ENCODE measurements at places on chromosomes 4 and X.

DNA sequence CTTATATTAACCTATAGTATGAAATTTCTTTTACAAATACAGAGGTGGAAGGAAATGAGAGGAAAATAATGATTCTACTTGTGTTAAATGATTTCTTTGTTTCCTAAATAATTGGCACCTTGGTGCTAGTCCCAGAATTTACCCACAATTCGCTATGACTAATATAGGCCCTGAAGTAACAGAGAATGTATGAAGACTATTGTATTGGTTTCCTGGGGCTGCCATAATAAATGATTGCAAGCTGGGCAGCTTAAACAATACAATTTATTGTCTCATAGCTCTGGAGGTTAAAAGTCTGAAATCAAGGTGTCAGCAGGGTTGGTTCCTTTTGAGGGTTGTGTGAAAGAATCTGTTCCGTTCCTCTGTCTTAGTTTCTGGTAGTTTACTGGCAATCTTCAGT is 74.8 kb upstream of the GPRIN3 start:
- no peak for DNase-seq

DNA sequence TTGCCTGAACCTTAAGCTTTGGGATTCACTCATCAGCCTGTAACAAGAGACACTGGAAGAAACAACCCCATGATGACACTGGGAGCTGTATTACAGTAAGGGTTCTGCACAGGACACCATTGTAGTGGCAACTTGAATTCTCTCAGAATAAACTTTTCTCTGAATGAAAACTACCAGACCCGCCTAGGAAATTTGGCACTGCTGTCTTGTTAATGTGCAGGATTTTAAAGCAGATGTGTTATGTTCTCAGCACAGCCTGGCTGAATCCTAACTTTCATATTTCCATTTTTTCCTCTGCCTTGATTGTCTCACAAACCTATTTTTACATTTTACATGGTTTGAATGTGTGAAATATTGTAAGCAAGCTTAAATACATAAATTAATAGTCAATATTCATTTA is 253.6 kb downstream of the UNC5C start:
- no peak for DNase-seq

DNA sequence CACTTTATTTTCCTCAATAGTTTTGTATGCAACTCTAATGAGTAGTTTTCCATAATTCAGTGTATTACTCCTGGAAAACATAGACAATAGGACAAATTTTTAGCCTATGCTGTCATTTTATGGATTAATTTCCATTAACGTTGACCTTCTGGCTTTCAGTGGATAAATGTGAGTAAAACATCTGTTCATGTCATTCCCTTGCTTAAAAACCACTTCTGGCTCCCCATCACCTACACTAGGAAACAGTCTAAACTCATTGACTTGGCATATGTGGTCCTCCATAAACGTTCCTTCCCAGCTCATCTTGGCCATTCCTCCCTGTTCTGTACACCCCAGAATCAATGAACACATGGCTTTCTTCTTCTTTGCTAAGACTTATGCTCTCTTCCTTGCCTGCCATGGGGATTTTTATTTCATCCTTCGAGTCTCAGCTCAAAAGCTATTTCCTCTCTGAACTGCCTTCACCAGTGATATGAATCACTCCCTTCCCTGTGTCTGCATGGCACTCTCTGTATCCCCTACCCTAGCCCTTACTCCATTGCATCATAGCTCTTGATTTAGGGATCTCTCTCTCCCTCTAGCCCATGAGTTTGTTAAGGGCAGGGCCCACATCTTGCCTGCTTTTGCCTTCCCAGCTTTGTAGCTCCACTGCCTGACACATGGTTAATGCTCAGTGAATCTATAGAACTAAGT is 34.8 kb downstream of the DOCK11 start:
- no peak for DNase-seq

DNA sequence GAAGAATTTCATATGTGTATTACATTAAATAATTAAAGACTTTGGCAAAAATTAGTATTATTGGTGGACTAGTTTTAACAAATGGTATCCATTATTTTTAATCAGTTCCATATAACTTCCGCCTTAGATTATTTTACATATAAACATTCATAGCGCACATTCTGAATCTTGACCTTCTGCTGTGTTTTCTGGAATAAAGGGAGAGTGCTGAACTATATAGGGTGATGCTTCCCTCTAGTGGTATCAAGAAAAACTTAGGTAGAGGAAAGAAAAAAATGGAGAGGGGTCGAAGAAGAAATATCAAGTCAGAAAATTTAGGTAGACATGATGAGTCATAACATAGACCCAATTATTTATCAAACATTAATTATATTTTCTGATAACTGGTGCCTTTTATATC is 155.6 kb upstream of the PACRGL start:
- DNase-seq: peak; percentile 15

DNA sequence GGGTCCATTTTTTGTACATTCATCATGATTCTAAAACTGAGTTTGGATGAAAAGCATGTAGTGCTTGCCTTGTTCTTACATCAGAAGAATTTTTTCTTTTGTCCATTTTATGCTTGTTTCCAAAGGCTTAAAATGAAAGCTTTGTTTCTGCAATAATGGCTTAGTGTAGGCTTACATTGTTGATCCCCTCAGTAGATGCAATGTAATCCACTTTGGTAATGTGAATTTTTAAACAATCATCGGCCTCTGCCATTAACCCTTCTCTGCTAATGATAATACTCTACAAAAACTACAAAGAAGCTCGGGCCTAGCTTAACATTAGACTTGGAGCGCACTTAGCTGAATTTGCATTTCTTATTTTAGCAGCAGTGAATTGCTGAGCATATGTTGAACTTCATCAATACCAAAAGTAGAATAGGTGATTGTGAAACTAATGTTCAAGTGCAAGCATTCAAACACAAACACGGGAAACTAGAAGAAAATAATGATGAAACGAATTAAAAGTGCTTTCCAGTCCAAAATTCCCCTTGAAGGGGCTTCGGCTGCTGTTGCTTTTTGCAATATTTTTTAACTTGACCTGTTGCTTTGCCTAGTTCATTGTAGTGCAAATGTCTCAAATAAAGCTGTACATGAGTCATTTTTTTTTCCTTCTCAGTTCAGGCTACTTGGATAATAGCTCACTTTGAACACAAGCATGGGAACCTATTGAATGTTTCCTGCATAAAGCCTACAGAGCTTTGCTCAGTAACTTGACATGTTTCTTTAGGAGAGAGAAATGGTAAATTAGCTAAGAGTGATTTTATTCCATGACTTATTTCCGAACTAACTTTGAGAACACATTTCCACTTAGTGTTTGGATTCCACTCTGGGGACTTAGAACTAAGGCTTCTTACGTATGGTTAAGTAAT is 66.5 kb downstream of the SLIT2 start:
- no peak for DNase-seq

GRCh38 chr4:145333786-145334185 is 147.9 kb upstream of the SMAD1 start:
- DNase-seq: no peak

DNA sequence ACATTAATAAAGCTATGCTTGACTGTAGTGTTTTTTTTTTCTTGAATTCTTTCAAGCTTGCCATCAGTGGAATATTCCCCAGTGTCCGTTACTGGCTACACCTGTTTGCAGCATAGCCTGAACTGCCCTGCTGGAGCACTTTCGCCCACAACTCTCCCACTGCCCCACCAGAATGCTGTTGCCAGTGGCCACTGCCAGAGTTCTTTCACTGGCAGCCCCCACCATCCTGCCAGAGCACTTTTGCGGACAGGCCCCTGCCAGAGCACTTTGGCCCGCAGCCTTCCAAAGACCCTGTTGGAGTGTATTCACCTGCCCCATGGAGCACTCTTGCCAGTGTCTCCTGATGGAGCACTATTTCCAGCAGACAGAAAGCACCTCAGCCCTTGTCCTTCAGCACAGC is 452.3 kb upstream of the GRID2 start:
- DNase-seq: no peak

- DNase-seq: no peak
Observed at GRCh38 chr4:53763813-53764597, 172.7 kb upstream of the LNX1 start.

- DNase-seq: no peak
Observed at GRCh38 chrX:3181846-3182245, 140.6 kb downstream of the ARSF start.

- peak; percentile 5 for DNase-seq
Observed at GRCh38 chr4:187027272-187027671, 303.6 kb upstream of the FAT1 start.

GRCh38 chrX:99353412-99353811 is 1056.7 kb downstream of the PCDH19 start:
- DNase-seq: no peak

DNA sequence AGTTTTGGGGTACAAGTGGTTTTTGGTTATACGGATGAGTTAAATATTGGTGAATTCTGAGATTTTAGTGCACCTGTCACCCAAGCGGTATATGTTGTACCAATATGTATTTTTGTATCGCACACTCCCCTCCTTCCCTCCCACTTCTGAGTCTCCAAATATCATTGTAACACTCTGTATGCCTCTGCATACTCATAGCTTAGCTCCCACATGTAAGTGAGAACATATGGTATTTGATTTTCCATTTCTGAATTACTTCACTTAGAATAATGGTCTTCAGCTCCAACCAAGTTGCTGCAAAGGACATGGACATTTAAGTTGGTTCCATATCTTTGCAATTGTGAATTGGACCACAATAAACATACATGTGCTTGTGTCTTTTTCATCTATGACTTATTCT is 103.0 kb upstream of the ADAMTS3 start:
- DNase-seq: no peak

DNA sequence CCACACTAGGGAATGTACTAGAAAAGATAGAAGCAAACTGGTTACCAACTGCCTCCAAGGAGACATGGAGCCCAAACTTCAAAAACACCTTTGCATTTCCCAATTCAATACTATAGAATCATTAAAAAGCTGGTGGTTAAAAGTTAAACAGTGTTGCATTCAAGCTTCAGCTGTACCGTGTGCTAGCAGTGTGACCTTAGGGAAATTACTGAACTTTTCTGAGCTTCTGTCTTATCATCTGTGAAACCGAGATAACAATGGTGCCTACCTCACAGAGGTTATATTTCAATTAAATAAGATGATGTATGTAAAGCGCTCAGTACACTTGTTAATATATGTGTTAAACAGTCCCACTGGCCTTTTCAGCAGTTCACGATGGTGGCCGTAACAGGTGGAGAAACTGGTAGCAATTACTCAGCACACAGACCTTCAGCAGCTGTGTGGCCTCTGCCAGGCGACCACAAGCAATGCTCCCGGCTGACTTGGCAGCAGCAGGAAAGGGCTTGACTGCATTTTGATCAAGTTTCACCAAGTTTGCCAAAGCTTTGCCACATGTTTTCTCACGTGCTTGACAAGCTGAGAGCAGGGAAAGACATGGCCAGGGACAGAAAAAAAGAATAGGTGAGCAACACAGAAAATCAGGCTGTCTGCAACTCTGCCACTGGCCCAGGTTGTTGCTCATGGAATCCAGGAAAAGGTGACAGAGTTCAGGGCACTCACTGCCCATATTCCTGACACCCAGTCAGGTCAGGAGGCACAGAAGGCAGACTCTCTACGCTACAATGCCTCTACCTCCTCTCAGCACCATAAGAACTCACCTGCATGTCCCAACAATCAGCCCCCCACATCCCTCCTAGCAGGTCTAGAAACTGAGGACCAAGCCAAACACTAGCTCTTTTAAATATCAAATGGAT is 72.1 kb downstream of the PARM1 start:
- no peak for DNase-seq

GRCh38 chr4:41366911-41367517 is 110.3 kb downstream of the UCHL1 start:
- DNase-seq: no peak

GRCh38 chr4:39750216-39750615 is 52.3 kb downstream of the UBE2K start:
- DNase-seq: no peak

GRCh38 chrX:74370487-74370886 is 50.8 kb upstream of the SLC16A2 start:
- DNase-seq: no peak

GRCh38 chrX:48769230-48769629 is 7.7 kb downstream of the GLOD5 start:
- DNase-seq: no peak

DNA sequence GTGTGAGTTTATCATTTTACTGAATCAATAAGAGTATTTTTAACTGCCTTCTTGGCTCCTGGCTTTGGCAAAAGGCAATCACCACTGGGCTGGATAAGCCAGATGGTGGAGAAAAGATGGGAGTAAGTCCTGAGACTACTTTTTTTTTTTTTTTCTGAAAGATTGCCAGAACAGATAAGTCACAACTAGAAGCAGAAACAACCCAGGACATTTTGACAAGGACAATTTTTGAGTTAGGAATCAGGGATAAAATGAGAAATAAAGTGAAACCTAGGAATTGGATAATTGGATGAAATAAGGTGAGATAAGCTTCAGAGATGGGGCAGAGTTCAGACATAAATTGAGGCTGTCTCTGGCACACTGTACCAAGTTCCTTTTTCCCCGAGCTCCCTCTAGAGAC is 471.0 kb downstream of the KLHL13 start:
- no peak for DNase-seq

DNA sequence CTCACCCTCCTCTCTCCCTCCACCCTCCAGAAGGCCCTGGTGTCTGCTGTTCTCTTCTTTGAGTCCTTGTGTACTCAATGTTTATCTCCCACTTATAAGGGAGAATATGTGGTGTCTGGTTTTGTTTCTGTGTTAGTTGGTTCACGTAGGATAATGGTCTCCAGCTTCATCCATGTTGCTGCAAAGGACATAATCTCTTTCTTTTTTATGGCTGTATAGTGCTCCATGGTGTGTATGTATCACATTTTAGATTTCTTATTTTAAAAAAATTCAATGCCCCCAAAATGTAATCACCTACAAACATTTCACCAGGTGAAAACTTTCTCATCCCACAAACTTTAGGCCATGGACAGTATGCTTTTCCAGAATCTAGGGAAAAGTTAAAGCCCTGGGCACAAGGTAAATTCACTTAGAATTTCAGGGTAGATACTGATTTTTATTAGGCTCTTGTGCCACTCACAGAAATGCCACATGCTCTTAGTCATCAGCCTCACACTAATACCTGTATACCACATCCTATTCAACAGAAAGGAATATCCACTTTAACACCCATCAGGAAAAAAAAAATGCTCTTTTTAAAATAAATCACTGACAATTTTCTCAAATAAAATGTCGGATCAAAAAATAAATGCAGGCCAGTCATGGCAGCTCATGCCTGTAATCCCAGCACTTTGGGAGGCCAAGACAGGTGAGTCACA is 104.8 kb upstream of the ENPP6 start:
- no peak for DNase-seq

DNA sequence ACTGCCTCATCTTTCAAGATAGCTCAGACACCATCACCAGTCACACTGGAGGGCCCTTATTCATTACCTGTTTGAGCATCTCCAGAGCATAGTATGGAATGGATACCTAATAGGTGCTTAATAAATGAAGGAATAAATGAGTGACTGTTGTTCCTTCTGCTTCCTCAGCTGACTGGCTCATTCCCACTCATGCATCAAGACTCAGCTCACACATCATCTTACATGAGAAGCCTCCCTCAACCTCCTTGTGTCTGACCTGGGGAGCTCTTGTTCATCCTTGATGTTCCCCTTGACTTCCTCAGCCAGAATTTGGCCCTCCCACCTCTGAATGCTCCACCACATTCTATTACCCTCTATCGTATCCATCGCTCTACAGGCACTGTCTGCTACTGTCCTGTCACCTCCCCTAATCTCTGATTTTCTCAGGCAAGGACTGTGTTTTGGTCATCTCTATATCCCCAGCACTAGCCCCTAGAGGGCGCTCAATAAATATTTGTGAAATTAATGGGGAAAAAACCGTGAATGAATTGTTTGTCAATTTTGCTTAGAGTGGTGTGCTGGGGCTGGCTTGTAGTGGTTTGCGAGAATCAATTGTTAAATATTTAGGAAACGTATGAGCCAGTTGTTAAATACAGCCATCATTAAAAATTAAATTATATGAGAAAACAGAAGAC is 88.3 kb downstream of the NHSL2 start:
- peak; percentile 65 for DNase-seq

GRCh38 chr4:139666735-139667281 is 1.2 kb downstream of the MGST2 start:
- peak; percentile 50 for DNase-seq
